Stromal cell of bone marrow (primary cell): ENCODE measurements at places on chromosomes 2 and 18.

GRCh38 chr2:95353613-95354468 lies 48.7 kb upstream of the FAHD2A start:
- no peak for DNase-seq

- DNase-seq, result no peak
Observed at GRCh38 chr2:104289651-104290565, 564.0 kb upstream of the POU3F3 start.

- DNase-seq, result no peak
Observed at GRCh38 chr2:239953418-239954061, 71.6 kb downstream of the NDUFA10 start.

DNA sequence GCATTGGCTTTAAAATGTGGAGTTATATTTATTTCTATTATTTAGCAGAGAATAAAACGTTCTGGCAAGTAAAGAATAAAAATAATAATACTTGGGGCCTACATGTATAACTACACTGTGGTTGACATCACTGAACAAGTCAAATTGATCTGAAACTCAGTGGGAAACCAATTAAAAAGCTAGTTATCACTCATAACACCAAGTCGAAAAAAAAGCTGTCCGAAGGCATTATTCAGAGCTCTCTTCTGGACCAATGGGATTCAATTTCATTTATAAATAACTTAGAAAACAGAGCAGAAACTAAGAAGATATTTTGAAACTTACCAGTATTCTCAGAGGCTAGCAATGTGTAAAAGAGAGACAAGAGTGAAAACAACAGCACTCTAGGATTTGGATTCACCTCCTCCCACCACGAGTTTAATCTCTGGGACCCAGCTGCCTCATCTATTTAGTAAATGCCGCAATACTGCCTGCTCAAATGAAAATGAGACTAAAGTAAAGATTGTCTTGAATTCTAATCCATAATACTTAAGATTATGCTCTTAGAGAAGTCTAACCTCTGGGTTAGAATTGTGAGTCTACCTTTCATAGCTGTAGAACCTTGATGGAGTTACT lies 128.4 kb downstream of the NBAS start:
- DNase-seq, result no peak

GRCh38 chr2:54047091-54047490 lies 68.3 kb upstream of the ACYP2 start:
- no peak for DNase-seq

DNA sequence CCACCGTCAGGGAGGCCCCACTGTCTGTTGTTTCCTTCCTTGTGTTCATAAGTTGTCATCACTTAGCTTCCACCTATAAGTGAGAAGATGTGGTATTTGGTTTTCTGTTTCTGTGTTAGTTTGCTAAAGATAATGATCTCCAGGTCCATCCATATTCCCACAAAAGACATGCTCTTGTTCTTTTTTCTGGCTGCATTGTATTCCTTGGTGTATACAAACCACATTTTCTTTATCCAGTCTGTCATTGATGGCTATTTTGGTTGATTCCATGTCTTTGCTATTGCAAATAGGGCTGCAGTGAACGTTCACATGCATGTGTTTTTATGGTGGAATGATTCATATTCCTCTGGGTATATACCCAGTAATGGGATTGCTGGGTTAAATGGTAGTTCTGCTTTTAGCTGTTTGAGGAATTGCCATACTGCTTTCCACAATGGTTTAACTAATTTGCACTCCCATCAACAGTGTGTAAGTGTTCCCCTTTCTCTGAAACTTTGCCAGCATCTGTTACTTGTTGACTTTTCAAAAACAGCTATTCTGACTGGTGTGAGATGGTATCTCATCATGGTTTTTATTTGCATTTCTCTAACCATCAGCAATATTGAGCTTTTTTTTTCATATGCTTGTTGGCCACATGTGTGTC lies 156.6 kb upstream of the NOSTRIN start:
- no peak for DNase-seq

GRCh38 chr18:27780061-27780745 lies 396.7 kb downstream of the CDH2 start:
- DNase-seq, result no peak

GRCh38 chr18:24075767-24076597 lies 61.4 kb downstream of the TTC39C start:
- peak; percentile 96 for DNase-seq

- DNase-seq, result peak; percentile 6
Observed at GRCh38 chr2:187658952-187659525, 104.8 kb upstream of the TFPI start.

DNA sequence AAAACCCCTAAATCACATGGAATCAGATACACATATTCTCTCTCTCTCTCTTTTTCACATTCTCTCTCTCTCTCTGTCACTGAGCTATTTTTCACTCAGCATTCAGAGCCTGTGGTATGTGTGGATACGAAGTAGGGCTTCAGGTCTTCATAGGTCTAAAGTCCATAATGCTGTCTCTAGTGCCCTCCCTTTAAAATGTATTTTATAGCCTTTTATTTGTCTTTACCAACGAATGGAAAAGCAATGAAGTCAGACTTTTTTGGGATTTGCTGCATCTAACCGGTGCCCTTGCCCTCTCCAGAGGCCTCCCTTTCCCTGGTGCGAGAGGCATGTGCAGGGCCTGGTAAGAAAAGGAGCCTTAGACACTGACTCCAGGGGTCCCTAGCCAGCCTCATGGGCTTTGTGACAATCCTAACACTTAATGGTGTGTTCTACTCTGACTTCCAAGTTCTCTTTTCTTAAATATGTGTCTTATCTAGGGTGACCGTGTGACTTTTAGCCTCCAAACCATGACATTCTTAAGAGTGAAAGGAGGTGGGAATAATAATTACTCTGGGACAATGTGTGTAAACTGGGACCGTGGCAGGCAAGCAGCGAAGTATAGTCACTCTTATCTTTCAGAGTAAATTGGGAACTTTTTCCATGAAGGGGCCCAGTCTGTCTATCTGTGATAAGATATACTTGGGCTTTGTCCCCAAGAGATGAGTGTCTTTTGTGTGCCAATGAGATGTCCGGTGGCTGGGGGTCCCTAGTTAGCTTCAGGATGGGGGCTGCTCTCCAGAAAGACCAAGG lies 101.1 kb downstream of the B3GNT2 start:
- DNase-seq, result no peak

- DNase-seq, result no peak
Observed at GRCh38 chr2:118854507-118855345, 7.3 kb upstream of the EN1 start.

- DNase-seq, result no peak
Observed at GRCh38 chr2:6911721-6912120, 5.5 kb upstream of the RNF144A start.

DNA sequence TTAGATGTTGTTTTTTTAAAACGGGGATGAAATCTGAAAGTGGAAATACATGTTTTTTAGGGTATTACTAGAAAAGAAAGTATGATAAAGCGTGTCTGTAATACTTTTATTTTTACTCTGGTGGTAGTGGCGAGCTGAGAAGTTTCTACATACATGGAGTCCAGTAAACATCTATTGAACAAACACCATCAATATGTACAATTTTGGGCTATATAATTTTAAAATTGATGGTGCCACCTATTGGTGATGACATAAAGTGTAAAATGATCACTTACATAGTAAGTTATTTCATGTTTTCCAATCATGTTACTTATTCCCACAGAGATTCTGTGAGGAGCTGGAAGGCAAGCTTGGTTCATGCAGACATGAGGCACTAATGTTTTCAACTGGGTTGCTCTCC lies 31.5 kb upstream of the NFE2L2 start:
- DNase-seq, result no peak

- DNase-seq, result no peak
Observed at GRCh38 chr2:160336105-160336504, 136.0 kb upstream of the ITGB6 start.

GRCh38 chr2:202494300-202495229 lies 118.4 kb downstream of the BMPR2 start:
- DNase-seq, result no peak

DNA sequence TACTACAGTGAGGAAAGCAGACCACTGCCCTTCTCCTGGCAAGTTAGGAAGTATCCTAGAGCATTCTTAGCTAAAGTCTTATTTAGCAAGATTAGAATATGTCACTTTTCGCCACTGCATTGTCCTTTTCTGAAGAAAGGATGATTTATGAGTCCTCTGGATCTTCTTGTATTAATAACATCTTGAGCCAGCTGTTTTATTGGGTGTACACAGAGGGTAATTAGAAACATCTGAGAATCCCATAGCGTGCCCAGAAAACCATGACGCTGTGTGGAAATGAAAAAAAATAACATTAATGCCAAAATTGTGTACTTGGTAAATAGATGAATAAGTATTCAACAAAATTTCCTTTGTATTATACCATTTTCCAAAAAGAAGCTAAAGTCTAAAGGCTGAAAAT lies 198.7 kb downstream of the LTBP1 start:
- no peak for DNase-seq

DNA sequence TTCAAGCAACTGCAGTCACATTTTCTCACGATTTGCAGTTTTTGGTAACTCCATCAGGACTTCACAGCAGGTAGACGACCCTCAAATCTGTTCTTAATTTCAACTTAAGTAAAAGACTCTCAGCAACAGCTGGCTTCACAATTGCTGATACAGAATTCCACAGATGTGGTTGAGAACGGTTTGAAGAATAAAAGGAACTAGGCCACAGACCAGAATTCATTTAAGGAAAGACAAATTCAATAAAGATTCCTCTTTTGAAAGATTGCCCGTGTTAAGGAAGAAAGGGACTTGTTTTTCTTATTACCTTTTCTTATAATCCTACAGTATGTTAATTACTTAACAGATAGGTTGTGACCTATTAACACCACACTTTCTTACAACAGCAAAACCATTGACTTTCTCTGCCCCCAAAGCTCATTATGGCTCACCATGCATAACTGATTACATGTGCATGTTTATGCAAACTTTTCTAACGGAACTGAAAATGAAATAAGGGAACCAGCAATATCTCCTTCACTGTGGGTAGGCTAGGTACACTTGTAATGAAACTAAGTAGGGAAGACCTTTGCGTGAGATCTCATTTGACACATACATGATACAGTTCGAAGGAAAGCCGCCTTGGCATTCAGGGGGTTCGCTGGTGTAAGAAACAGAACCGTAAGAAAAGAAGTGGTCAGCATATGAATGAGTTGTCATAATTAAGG lies 4.7 kb upstream of the ZNF516 start:
- no peak for DNase-seq

GRCh38 chr2:16774091-16774490 lies 108.5 kb upstream of the CYRIA start:
- DNase-seq, result no peak

DNA sequence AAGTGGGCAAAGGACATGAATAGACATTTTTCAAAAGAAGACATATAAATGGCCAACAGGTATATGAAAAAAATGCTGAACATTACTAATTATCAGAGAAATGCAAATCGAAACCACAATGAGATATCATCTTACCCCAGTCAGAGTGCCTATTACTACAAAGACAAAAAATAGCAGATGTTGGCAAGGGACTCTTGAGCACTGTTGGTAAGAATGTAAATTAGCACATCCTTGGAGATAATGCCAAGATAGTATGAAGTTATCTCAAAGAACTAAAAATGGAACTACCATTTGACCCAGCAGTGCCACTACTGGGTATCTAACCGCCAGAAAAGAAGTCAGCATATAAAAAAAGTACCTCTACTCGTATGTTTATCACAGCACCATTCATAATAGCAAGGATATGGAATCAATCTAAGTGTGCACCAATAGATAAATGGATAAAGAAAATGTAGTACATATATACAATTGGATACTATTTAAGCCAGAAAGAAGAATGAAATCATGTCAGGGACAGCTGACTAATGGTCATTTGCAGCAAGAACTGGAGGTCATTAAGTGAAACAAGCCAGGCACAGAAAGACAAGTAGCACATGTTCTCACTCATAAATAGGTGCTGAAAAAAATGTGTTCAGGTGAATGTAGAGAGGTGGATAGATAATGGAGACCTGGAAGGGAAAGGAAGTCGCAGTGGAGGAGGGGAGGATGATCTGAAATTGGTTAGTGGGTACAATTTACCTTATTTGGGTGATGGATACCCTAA lies 141.7 kb upstream of the B3GNT2 start:
- no peak for DNase-seq

GRCh38 chr2:234242459-234242836 lies 191.9 kb downstream of the SPP2 start:
- no peak for DNase-seq

GRCh38 chr2:128405467-128405900 lies 86.8 kb upstream of the HS6ST1 start:
- no peak for DNase-seq

GRCh38 chr2:209636076-209636475 lies 135.6 kb upstream of the UNC80 start:
- DNase-seq, result peak; percentile 2

GRCh38 chr18:36179562-36180355 lies 7.5 kb upstream of the MOCOS start:
- DNase-seq, result peak; percentile 54

DNA sequence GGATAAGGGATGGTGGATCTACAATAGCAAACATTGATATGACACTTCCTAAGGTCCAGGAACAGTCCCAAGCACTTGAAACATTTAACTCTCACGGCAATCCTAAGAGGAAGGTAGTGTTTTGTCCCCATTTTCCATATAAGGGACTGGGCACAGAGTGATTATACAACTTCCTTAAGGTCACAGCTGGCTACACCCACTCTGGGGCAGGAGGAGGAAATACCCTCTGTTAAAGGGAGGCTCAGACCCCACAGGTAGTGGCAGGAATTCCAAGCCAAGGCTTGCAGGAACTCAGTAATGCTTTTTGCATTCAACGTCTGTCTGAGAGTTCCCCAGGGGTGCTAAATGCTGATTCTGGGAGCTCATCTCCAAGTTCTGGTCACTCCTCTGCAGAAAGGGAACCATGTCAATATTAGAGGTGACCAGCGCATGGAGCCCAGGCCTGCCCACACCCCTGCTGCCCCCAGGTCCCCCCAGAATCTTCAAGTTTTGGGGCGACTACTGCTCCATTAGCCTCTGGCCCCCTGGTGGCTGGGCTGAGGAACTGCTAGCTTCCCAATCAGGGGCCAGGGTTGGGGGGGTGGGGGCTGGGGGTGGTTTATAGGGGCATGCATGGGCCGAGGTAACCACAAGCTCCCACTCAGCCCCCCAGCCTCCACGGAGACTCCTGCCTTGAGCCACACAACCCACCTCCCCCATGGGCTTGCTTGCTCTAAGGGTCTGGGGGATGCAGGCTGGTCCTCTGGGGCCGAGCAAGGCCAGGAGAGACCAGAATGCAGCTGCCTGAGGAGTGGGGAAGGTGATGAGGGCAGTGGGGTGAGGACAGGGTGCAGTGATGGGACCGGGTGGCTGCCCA lies 11.1 kb downstream of the OBSL1 start:
- DNase-seq, result no peak

DNA sequence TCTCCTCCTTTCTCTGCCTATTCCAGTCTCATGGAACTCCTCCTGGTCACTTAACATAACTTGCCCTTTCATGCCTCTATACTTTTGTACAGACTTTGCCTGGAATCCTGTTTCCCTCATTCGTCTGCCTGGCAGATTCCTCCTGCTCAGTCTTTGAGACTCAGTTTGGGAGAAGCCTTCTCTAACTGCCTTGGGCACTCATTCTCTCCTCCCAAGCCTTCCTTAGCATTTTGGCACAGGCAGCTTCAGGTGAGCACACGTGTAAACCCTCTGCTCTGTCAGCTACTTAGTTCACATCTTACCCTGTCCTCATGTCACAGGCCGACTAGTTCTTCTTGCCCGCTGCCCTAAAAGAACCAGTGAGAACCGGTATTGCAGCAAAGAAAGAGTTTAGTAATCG lies 6.0 kb upstream of the FAM98A start:
- no peak for DNase-seq

- peak; percentile 55 for DNase-seq
Observed at GRCh38 chr2:127479219-127479825, 47.0 kb downstream of the IWS1 start.
